GM03348 (cell line): ENCODE measurements at places on chromosomes 11 and 22.
A peak's percentile ranks its signal among the peaks of the same experiment; 100 is the strongest.

GRCh38 chr22:35852076-35852475, 134.4 kb downstream of the APOL5 start:
- no peak for DNase-seq

DNA sequence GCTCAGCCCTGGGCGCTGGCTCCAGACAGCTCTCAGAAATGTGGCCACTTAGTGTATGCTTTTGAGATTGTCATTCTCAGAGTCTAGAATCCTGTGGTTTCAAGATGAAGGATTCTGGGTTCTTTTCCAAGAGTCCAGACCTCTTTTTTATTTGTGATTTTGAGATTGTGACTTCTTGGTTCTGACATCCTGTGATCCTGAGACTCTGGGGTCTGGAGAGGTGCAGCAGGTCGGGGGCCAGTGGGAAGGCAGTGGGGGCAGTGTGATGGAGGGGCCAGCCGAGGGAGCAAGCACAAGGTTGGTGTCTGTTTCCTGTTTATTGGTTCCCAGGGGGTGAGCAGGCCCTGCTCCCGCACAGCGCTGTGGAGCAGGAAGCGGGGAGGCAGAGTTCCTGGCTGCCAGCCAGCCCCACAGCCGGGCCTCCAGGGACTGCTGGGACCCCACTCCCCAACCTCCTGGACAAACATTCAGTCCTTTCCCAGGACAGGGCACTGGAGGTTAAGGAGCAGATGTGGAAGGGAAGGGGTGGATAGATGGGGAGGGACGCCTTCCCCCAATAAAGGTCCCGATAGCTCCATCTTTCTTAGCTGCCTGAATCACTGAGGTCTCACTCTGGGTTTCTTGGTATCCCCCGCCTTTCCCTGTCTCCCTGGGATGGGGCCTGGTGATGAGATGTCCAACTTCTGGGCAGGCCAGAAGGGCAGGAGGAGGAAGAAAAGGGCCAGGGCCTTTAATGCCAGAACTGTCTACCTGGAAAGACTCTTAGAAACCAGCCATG, 13.7 kb downstream of the ARHGEF17 start:
- DNase-seq, result peak; percentile 55

GRCh38 chr11:95907476-95907875, 16.4 kb downstream of the MTMR2 start:
- DNase-seq, result no peak

DNA sequence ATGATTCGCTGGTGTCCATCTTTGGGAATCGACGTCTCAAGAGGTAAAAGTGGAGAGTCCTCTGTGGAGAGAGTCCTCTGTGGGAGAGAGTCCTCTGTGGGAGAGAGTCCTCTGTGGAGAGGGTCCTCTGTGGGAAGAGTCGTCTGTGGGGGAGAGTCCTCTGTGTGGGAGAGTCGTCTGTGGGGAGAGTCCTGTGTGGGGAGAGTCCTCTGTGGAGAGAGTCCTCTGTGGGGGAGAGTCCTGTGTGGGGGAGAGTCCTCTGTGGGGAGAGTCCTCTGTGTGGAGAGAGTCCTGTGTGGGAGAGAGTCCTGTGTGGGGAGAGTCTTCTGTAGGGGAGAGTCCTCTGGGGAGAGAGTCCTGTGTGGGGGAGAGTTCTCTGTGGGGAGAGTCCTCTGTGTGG, 3.1 kb downstream of the PRDX5 start:
- DNase-seq, result no peak

- DNase-seq, result no peak
These were observed at the start of gene INS for GRCh38 chr11:2160736-2161259. Gene INS (minus strand): TSS chr11:2161209. CDS start chr11:2160971, 238 bp downstream.

- peak; percentile 59 for DNase-seq
These were observed 49.7 kb downstream of the TRIOBP start for GRCh38 chr22:37746366-37747079.

GRCh38 chr11:75205564-75206020, 35.0 kb upstream of the TPBGL start:
- no peak for DNase-seq

DNA sequence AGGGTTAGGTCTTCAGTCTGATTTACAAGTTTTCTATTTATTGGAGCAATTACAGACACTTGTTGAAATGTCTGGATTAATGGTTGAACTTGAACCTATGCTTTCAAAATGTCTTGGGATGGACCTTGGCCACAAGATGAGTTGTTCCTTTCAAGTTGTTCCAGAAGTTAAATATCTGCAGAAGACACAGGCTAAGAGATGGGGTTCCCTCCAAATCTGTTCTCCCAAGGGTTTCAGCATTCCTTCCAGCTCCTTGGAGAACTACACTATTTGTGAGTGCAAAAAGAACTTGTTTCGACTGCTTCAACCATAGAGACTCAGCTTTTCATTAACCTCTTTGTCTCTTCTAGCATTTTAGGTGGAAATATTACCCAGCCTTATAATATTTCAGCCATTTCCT, 189.0 kb upstream of the BLID start:
- no peak for DNase-seq

DNA sequence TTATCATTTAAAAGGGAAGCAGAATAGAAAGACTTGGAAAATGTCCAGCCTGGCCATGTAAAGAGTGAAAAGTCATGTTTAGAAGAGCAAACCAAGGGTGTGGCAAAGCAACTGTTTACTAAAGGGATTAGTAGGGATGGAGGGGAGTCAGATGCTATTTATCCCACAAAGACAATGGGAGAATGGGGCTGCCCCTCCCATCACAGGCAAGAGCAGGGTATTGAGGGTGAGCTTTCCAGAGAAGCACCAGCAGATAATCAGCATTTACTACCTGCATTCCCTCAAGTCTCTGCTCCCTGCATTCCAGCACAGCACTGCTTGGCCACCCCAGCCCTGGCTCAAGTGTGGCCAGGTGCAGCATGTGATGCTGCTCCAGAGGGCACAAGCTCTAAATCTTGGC, 18.5 kb upstream of the QSER1 start:
- DNase-seq, result no peak

DNA sequence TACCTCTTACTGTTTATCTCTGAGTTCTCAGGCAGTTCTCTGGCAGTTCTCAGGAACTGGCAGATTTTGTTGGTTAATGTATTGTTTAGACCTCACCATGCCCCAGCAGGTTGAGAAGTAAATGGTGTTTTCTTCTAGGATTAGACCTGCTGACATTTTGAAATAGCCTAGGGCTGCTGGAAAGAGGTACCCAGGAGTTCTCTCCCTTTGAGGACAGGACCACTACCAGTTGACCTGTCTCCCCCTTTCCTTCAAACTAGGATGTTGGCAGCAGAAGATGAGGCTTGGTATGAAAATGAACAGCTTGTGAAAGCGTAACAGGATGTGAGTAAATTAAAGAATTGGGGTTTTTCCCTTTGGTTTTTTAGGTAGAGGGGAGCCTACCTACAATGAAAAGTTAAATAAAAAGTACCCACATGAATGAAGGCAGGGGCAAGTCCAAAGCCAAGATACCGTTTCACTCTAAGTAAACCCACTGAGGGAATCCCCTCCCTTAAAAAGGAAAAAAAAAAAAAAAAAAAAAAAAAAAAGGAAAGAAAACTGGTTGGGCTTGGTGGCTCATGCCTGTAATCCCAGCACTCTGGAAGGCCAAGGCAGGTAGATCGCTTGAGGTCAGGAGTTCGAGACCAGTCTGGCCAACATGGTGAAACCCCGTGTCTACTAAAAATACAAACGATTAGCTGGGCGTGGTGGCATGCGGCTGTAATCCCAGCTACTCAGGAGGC, 96.2 kb downstream of the PDHX start:
- no peak for DNase-seq

DNA sequence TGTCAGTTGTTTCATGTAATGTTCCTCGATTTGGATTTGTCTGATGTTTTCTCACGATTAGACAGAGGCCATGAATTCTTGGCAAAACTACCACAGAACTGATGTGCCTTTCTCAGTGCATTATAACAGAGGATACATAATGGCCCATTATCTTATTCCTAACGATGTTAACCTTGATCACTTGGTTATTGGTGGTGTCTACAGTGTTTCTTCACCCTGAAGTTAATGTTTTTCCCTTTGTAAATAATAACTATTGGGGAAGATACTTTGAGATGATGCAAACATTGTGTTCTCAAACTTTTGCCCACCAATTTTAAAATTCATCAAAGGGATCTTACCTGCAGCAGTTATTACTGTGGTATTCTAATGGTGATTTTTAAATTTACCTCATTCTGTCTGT, 13.1 kb downstream of the RAB6A start:
- no peak for DNase-seq

GRCh38 chr11:44658506-44658850, 68.3 kb upstream of the TSPAN18 start:
- no peak for DNase-seq

GRCh38 chr11:19984048-19984742, 176.1 kb downstream of the DBX1 start:
- DNase-seq, result no peak

- DNase-seq, result no peak
These were observed 157.3 kb upstream of the TRPC6 start for GRCh38 chr11:101741061-101741460.

DNA sequence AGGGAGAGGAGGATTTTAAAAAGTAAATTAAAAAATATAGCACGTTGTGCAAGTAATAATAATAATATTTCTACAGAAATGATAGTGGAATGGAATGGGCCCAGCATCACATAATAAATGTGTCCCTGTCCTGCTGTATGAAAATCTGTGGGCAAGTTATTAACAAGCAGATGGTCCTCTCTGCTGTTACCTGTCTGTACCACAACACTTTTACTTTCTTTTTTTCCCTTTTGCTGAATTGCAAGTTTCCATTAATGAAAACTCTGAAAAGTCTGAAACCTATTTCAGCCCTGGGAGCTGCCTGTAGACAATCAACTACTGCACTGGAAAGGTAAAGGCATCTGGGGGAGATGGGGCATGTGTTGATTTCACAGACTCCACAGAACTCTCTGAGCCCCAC, 937.1 kb downstream of the OPCML start:
- no peak for DNase-seq

DNA sequence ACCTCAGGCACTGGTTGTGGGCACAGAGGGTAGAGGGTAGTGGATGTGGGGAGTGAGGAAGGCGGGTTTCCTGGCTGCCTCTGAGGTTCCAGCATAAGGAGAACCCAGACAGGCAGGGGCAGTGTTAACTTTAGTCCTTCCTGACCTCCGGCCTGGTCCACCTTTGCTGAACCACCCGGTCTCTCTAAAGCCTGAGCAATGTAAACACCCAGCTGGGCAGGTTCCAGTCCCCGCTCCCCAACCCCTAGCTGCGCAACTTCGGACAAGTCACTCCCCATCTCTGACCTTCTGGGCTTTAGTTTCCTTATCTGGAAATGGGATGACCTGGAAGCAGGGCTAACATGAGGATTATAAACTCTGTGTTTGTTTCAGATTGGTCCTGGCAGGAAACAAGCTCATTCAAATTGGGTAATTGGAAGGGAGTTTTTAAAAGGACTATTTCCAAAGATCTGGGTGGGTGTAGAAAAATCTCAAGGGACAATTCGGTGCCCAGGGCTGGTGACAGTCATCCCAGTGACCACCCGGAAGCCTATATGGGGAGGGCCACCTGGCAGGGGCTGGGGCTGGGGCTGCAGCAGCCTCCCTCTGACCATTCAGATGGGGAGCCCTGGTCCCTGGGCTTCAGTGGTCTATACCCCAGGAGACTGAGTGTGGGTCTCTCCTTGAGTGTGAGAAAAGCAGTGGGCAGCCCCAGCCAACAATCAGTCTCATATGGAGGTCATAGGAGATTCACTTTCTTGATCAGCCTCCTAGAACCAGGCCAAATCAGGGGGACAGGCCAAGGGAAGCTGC, 108.3 kb upstream of the SYT13 start:
- no peak for DNase-seq

DNA sequence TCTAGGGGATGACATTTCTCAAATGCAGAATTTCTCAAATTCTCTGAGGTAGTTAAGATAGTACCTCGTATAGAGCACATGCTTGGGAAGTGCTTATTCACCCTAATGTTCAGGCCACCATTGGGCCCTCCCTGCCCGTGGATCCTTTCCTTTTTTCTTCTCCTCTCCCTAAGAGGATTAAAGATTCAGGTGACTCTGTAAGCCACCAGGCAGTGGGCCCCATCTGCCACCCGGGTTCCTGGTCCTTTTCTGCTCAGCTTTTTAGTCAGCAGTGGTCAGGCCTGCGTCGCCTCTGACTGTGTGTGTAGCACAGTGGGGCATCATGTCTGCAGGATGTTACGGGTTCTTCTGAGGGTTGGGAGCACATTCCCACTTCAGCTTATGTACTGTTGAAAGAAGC, 7.2 kb downstream of the CEP164 start:
- no peak for DNase-seq

- DNase-seq, result no peak
These were observed 71.2 kb downstream of the LDLRAD3 start for GRCh38 chr11:36014898-36015665.

DNA sequence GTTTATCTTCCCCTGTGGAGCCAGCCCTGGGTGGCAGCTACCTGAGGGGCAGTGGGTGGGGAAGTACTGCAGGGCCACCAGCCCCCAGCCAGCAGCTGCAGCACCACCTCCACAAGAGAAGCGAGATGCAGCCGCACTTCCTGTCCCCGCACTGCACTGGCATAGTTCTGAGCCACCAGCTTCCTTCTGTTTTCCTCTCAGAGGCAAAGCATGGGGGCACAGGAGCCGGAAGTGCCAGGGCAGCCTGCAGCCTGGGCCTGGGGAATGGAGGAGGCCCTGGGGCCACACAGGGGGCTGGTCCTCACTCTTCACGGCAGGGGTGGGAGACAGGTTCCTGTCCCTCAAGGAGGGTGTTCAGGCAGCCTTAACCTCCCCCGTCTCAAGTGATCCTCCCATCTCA, 11.9 kb upstream of the SH3BP1 start:
- DNase-seq, result no peak

DNA sequence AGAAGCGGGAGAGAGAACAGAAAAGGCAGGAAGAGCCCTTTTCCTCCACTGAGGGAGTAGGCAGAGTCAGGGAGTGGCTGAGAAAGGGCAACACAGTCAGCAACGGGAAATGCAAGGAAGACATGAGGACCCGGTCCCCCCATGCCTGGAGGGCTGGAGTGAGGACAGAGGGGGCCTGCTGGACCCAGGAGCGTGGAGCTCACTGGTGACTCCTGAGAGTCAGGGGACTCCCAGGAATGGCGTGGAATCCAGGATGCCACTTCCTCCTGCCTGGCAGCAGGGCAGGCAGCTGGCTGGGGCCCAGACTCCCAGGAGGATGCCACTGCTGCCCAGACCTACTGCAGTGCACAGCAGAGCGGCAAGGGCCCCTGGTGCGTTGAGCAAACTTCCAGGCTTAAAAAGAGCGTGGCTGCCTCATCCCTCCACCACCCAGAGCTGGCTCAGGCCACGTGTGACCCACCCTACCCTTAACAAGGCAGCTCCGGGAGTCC, 11.3 kb downstream of the C11orf21 start:
- DNase-seq, result no peak

- peak; percentile 50 for DNase-seq
These were observed 92.1 kb downstream of the PARVA start for GRCh38 chr11:12469451-12469850.

DNA sequence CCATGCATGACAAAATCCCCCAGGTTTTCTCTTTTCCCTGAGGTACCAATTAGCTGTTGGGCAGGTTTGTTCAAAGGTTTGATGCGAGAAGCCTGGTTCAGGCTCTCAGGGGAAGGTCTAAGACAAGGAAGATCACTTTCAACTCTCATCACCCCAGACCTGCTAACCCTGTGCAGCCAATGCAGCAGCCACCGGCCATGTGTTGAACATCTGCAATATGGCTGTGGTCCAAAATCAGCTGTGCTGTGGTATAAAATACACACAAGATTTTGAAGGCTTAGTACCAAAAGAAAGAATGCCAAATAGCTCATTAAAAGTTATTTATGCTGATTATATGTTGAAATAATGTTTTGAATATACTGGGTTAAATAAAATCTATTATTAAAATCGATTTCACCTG, 58.5 kb downstream of the SMCO4 start:
- DNase-seq, result peak; percentile 68

- peak; percentile 80 for DNase-seq
These were observed 21.3 kb downstream of the IFITM10 start for GRCh38 chr11:1728931-1729691.

- DNase-seq, result no peak
These were observed 15.1 kb downstream of the ST14 start for GRCh38 chr11:130174642-130175041.
